Fibroblast of lung (primary cell): ENCODE measurements at places on chromosomes 3 and 15. TPM values are rescaled to one million over a fixed set of nuclear protein-coding genes. Genes with fewer than 3 reads are reported as not detected.

LEKR1 gene
- total RNA-seq, result 0.26 and 1.3 TPM in 2 replicates

CAMP gene
- total RNA-seq, result not detected in 2 replicates

IL1RAP gene
- total RNA-seq, result 10.2 and 10.8 TPM in 2 replicates

RPL35A gene
- 535 and 1,048 TPM in 2 replicates for total RNA-seq

WDR76 gene
- 4.6 and 5.8 TPM in 2 replicates for total RNA-seq

CASR gene
- under 0.01 TPM in 1 of 2 replicates, not detected in the other for total RNA-seq
